ENCODE measurements at places on chromosomes 6 and 20.

DNA sequence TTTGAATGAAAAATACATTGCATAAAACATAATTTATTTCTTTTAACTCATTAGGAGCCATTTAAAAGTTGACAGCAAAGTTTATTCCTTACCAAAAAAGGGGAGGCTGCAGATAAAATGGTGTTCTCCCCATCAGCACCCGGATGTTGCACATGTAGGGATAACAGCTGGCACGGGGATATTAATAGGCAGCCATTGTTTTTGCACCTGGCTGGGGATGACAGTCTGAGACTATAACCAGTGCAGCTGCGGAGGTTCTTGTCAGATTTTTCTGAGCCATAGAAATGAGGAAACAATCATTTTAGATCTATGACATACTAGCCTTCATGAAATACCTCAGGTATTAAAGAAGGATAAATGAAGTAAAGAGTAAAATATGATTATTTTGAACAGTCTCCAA lies 20.1 kb upstream of the HECA start:
- no peak for DNase-seq

GRCh38 chr20:42067174-42067573 lies 449.0 kb upstream of the CHD6 start:
- no peak for DNase-seq

DNA sequence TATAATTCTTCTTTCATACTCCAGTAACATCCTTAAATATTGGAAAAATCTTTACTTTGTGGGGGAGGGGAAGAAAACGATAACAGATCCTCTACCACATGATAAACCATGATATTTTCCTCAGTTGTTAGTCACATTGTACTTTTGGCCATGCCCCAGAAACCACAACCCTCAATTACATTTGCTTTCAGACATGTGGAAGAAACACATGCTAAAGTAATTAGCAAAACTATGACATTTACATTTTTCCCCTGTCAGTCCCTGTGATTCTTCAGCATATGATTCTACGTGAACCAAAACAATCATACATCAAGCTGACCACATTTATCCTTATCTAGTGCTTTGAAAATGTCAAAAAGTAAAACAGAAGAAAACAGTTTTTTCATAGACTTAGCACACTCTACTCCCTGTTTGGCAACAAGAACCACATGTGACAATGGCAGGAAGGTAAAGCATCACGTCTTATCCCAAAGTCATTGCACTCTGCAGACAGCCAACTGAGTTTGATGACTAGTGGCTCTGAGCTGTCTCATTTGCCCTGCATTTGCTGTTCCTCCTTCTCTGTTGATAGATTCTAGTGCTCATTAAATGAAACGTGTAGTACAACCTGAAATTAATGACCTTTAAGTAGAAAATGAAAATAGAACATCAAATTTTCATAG lies 505.8 kb upstream of the MARCKS start:
- no peak for DNase-seq

DNA sequence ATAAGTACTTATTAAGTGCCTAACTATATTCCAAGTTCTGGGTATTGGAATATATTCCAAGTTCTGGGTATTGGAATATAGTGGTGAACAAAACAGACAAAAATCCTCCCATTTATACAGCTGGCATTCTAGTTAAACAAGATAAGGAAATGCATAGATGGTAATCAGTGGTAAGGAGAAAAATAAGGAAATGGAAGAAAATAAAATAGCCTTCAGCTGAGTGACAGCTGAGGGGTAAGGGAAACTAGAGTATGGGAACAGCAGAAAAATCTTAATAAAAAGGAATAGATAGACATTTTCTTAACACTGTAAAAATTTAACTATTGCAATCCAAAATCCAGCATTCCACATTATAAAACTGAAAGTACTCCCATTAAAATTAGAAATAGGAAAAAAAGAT lies 17.2 kb upstream of the WFDC10A start:
- DNase-seq: no peak

DNA sequence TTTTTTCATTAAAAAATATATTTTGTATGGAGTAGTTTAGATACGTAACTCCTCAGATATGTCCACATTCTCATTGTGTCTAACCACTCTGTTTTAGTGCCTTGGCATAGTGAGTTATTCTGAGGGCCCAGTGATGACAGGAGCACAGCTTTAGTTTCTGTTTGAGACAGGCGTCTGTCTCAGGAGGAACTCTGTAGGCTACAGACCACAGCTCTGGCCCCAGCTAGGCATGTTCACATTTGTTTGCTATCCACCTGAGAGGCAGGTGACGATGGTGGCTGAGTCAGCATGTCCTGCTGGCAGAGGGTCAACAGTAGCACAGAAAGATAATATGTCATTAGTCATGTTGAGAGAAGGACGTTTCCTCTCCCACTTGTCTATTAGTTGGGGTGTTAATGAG lies 16.3 kb downstream of the LRRC1 start:
- DNase-seq: no peak

DNA sequence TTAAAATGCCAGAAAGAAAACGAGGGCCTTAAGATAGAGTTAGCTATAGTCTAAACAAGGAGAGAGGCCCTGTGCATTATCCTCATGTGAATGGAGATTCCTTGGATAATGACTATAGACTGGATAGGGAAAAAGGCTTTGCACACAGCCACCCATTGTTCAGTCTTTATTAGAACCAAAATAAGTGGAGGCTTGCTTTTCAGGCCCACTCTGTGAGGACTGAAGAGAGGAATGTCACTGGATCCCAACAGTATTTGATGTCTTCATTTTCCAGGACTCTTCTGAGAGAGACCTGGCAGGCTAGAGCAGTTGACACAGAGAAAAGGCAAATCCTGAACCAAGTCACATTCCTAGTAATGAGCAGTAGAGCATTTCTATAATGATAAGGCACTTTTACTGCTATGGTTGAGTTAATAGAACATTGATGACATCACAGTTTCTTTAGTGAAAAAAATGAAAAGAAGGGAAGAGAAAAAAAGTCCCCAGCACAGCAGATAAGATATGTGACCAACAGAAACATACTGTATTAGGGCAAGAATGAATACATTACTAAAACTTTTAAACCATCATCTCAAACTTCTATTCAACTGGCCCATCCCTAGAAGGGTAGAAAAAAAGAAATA lies 315.1 kb downstream of the EPHA7 start:
- no peak for DNase-seq

- DNase-seq: no peak
Measured at GRCh38 chr6:44869321-44869897, 458.7 kb upstream of the RUNX2 start.

GRCh38 chr20:1376007-1376406 lies 16.8 kb downstream of the FKBP1A start:
- no peak for DNase-seq

DNA sequence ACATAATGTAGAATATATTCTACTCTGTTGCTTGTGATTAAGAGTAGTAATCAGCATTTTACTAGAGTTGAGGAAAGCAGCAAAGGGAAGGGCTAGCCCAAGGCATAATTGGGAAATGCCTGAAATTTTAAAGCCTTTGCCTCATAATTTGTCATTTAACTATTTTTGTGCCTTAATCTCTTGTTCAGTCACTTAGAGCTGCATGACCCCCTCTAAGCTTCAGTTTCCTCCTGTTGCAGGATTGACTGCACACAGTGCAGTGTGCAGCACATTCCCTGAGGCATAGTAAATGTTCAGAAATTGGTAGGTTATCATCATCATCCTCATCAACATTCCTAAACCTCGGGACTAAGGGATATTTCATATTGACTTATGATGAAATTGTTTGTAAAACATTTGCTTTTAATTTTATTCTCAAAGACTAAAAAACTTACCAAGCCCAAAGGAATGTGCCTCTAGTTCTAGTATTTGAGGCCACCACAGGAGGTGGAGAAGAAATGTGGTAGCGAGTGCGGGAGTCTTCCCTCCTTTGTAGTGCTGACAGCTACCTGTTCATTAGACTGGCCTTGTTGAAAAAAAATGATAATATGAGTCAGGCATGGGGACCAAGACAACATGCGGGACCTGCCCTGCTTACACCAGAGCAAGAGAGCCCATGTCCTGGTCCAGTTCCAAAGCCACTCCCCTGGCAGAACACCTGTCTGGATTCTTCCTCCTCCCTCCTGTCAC lies 14.8 kb upstream of the TENT5A start:
- no peak for DNase-seq

DNA sequence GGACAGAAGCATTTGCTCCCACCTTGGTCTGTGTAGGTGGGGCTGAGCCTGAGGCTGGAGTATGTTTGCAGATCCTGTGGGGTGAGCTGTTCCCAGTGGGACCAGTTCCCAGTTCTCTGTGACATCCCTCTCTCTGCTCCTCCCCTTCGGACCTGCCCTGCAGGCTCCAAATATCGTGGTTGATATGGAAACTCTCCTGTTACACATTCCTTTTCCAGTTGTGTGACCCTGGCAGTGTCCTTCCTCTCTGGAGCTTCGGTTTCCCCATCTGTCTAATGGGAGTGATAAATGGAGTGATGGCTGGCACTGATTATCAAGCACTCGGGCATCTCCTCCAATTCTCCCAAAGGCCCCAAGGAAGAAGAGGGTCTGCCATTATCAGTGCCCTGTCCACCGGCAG lies 15.7 kb upstream of the TGM2 start:
- no peak for DNase-seq

DNA sequence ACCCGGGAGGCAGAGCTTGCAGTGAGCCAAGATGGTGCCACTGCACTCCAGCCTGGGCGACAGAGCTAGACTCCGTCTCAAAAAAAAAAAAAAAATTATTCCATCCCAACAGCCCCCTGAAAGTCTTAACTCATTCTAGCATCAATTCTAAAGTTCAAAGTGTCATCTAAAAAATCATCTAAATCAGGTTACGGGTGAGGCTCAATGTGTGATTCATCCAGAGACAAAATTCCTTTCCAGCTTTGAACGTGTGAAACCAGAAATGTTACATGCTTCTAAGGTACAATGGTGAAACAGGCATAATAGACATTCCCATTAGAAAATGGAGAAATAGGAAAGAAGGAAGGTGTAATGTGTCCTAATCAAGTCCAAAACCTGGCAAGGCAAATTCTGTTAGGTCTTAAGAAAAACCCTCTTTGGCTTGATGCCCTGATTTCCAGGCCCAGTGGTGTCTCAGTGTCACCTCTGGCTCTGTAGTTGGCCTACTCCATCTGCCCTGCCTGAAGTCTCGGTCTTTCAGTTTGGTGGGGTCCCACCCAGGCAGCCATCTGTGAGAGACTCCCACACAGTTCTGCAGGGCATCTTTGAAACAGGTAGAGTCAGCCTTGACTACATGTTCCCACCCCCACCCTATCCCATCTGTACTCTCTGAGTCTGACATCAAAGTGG lies 43.5 kb downstream of the HFE start:
- no peak for DNase-seq

DNA sequence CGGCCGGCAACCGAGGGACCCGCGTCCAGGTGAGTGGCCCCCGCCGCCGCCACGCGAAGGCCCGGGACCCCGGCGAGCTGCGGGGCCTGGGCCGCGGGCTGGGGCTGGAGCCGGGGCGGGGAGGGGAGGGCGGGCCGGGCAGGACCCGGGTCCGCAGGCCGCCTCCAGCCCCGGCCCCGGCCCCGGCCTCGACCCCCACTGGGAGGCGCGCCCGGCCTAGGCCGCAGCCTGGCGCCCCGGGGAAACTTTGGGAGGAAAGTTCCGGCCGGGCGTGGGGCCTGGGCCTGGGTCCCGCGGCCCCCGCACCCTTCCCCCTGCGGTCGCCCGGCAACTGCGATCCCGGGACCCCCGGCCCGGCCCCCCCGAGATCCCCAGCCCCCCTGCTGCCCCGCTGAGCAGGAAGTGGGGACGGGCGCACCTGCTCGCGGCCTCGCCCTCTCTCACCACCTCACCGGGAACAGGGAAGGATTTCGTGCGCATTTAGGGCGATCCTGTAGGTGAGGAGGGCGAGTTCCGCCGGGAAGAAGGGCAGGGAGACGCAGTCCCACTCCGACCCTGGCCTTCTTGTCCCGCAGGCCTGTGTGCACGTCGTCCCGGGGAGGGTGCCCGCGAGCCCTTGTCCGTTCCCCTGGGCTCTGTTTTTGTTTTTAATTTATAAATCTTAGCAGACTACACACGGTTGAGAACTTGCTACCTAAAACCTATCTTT lies 402 bp downstream of the OSBPL2 start:
- no peak for DNase-seq

GRCh38 chr20:38600057-38600456 lies 1.6 kb upstream of the ARHGAP40 start:
- DNase-seq: no peak

DNA sequence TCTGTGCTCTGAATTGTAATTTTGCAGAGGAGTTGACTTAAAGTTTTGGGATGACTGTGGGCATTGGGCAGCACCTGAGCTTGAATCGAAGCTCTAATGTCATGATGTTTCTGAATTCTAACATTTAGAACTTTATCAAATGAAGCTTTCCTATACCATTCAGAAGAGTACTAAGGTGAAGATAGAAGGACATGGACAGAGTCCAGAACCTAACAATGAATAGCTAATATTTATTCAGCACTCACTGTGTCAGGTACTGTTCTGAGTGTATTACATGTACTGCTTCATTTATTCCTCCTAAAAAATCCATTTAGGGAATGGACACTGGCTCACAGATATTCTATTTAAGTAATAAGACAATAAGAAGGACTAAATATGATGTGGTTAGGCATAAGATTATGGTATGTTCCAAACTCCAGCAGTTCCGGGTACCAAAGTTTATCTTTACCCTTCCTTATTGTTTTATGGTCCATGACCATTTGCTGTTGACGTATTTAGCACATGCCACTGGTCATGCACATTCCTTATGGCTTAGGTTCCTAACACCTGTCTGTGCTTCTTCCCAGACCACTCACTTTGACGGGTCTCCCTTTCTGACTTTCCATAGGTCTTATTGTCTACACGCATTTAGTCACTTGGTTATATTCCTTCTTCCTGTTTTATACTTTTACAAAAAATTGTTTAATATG lies 20.3 kb downstream of the BCKDHB start:
- DNase-seq: no peak

DNA sequence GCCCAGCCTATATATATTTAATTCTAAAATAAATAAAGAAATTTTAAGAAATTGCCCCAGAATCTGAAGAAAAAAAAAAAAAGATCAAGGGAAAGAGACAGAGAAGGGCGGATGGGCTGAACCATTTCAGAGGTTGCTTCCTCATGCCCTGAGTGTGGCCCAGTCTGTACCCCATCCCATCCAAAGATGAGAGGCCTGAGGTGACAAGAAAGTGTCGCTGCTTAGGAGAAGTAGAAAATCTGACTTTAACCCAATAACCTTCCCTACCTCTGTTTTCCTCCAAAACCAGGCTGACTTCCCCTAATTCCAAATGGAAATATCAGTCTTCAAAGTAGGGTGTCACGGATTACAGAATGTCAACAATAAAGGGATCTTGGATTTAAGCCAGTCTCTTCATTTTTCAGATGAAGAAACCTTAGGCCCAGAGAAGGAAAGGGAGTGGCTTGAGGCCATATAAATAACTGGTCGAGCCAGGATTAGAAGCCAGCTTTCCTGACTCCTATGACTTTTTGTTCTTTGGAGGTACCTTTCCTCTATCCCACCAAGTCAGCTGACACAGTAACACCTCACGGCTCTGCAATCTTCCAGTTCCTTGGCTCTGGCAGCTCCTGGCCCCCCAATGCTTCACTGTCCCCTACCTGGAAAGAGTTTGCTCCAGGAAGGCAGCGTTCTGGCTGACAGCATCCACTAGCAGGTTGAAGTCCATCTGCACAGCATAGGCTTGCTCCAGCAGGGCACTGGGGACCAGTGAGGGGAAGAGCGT lies 10.1 kb downstream of the GSS start:
- DNase-seq: no peak

GRCh38 chr6:32107406-32107805 lies 1.7 kb downstream of the TNXB start:
- no peak for DNase-seq

- DNase-seq: no peak
Measured at GRCh38 chr6:168136001-168136400, 57.0 kb upstream of the FRMD1 start.

GRCh38 chr20:257419-257818 lies at the start of gene DEFB132:
Gene DEFB132, plus strand, starts transcription at chr20:257724. Its CDS starts 55 bp downstream, at chr20:257779.
- no peak for DNase-seq

- DNase-seq: no peak
Measured at GRCh38 chr6:4316867-4317400, 181.6 kb upstream of the ECI2 start.
